ENCODE measurements at places on chromosomes 7 and 10.

DNA sequence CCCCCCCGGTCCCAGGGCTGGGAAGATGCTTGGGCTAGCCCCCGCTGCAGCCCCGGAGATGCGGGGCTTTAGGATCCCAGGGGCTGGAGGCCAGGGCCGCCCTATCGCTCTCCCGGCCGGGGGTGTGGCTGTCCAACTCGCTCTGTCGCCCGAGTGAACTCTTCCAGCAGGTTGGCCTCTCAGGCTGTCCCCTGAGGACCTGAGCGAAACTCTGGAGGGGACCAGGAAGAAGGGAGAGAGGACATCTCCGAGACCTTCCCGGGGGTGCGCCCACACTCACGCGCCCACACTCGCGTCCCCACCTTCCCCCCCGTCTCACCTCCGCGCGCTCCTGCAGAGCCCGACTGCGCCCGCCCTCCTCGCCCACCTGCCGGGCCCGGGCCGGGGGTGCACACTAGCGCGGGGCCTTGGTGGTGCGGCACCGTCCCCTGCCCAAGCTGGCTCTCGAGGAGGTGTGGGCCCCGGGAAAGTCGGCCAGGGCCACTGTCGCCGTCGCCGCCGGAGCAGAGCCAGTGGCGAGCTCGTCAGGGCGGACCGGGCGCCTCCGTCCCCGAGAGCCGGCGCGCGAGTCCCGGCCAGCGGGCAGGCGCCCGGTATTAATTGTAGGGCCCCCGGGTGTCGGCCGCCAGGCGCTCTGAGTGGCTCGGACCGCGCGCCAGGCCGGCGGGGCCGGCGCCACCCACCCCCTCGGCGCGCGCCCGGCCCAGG lies 101.7 kb upstream of the SVIL start:
- peak; percentile 19 for DNase-seq

DNA sequence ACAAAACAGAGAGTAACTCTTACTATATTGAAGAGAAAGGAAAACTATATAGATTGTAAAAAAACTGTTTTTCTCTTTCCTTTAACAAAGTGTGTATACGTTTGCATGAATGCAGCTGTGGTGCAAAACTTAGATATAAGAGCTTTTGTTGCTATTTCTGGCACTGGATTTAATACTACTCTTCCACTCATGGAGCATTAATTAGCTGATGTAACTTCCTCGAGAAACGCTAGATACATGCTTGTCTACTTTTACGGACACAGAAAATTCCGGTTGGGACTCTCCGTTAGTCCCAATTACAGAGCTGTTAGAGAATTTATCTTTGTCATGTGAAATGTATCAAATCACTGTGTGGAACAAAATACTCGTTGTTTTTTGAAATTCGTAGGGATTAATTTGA lies 135.5 kb downstream of the ZNF22 start:
- DNase-seq, result no peak

DNA sequence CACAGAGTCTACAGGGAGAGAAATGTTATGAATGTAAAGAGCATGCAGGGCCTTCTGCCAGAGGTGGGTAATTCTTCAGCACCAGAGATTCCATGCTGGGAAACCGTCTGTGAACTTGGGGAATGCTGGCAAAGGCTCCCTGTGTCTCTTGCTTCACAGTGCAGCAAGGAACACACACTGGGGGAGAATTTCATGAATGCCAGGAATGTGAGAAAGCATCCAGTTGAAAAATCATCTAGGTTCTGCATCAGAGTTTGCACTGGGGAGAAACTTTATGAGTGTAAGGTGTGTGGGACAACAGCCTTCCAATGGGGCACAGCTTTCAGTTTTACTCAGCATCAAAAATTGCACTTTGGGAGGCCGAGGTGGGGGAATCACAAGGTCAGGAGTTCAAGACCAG lies 224.3 kb upstream of the IGFBP3 start:
- no peak for DNase-seq

DNA sequence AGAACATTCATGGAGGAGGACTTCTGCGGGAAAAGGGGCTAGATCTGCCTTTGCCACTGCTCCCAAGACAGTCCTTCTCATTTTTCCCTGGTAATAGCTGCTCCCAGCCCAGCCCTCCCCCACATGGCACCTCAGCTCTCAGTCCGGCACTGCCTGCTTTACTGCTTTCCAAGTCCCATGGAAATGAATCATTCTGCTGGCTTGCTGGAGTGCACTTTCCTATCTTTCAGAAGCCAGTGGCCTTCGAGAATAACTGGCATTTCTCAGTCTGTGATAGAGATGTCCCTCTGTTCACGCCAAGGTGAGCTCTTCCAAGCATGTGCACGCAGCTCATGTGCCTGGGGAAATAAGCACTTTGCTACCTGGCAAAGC lies 61.4 kb downstream of the SYPL1 start:
- no peak for DNase-seq

DNA sequence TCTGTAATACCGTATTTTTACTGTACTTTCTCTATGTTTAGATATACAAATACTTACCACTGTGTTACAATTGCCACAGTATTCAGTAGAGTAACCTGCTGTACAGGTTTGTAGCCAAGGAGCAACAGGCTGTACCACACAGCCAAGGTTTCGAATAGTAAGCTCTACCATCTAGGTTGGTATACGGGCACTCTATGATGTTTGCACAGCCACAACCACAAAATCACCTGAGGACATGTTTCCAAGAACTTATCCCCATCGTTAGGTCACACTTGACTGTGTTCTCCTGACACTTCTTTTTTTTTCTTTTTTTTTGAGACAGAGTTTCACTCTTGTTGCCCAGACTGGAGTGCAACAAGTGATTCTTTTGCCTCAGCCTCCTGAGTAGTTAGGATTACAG lies 134.6 kb upstream of the TRIM24 start:
- DNase-seq, result no peak
